ENCODE measurements at places on chromosomes 5 and 9. TPM values are rescaled to one million over a fixed set of nuclear protein-coding genes. Genes with fewer than 3 reads are reported as not detected.
A peak's percentile ranks its signal among the peaks of the same experiment; 100 is the strongest.

DNA sequence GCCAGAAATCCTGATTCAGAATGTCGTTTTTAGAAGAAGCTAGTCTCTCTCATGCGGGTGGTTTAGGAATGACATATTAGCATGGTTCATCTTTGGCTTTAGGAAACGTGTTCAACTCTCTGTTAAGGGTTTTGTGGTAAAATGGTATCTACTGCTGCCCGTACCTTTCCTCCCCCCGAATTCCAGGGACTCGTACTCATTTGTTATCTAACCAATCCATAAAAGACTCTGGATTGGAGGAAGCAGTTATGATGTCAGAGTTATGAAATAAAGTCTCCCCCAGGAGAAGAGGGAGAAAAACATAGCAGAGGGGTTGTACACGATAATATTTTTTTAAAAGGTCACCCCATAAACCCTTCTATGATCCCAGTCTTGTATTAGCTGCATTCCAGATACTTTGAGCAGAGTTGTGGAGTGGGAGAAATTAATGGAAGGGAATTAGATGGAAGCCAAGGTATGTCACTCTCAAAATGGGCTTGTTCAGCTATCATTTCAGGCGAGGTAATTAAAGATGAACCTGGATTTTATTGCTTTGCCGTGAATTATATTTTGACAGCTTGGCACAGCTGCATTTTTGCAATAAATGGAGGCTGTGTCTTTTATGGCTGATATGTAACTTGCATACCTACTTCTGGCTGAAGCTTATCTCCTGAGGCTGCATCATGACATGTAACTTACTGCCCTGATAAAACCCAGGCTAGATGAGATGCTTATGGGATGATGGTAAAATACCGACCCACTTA, 31.3 kb downstream of the RAI14 start:
- H3K36me3 ChIP-seq = no peaks in the 10 kb centered on the region
- no peak for DNase-seq
- H3K4me3 ChIP-seq = no peak overlapping the region

GRCh38 chr5:176579323-176579722, 30.2 kb downstream of the CDHR2 start:
- H3K4me3 ChIP-seq = no peak overlapping the region
- no peak for DNase-seq
- no peaks in the 10 kb centered on the region for H3K27me3 ChIP-seq
- H3K36me3 ChIP-seq = no peaks in the 10 kb centered on the region

- no peak overlapping the region for H3K27ac ChIP-seq
- H3K36me3 ChIP-seq = no peaks in the 10 kb centered on the region
- peaks cover 6% of the 10 kb centered on the region for H3K27me3 ChIP-seq
- H3K4me3 ChIP-seq = no peak overlapping the region
Observed at GRCh38 chr9:121445986-121446385, 53.7 kb downstream of the GGTA1 start.

DNA sequence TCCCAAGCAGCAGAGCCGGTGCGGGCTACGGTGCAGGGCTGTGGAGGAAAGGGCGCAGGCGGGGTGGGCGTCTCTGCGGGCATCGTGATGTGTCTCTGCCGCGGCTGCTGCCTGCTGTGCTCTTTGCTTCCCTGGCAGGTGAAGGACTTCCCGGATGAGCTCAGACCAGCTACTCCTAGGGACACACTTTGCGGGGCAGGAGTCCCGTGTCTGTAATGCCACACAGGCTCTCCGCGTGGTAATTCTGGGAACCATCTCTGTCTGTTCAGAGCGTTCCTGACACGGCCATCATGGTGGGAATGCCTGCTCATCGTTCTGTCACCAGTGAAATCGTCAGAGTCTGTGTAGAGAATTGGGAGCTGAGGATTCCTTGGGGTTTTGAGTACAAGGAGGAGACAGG, 235.5 kb downstream of the FANCC start:
- H3K36me3 ChIP-seq = no peaks in the 10 kb centered on the region
- H3K27ac ChIP-seq = no peak overlapping the region
- no peak for DNase-seq
- no peaks in the 10 kb centered on the region for H3K27me3 ChIP-seq
- H3K4me3 ChIP-seq = no peak overlapping the region

CYSTM1 gene
- 7.4 TPM for total RNA-seq

DNA sequence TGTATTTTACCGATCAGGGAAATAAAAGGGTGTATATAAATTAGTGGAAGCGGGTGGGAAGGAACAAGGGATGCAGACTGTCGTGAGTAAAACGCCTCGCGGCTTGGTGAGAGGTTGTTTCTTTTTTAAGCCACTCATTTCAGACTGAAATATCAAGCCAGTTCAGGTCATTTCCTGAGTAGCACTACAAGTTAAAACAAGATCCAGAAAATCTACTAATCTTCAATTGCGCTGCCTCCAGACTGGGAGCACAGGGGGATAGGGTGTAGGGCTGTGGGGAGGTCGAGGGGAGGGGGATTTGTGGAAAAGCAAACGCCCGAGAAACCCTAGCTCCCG, 140.8 kb downstream of the TSSK1B start:
- H3K36me3 ChIP-seq = no peaks in the 10 kb centered on the region
- no peak overlapping the region for H3K27ac ChIP-seq
- H3K4me1 ChIP-seq = peaks cover 20% of the 10 kb centered on the region
- H3K4me3 ChIP-seq = peak overlapping the region; percentile 82
- no peak for DNase-seq
- H3K27me3 ChIP-seq = peaks cover 14% of the 10 kb centered on the region

SLC46A2 gene
- total RNA-seq = not detected

SEMA6A gene
- total RNA-seq = not detected

DNA sequence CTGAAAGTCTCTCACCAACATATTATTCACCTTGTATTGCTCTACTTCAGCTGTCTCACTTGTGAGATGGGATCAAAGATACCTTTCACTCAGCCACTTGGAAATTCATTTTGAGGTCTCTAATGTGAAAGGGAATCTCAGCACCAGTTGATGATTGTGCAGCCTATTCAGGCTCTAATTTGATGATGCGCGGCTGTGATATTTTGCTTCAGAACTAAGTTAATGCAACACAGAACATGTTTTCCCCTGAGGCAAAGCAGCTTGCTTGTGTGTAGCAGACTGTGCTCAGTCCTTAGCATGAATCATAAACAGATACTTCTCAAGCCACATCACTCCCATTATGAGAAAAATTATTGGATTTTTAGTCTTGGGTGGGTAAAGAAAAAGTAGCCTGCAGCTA, 378.8 kb downstream of the OSTF1 start:
- H3K27ac ChIP-seq = no peak overlapping the region
- peaks cover 2% of the 10 kb centered on the region for H3K27me3 ChIP-seq
- H3K4me1 ChIP-seq = no peaks in the 10 kb centered on the region
- no peak overlapping the region for H3K4me3 ChIP-seq
- no peak for DNase-seq

PPP3R2 gene
- not detected for total RNA-seq
